T-helper 22 cell (primary cell): ENCODE measurements at places on chromosomes 1 and 21.

DNA sequence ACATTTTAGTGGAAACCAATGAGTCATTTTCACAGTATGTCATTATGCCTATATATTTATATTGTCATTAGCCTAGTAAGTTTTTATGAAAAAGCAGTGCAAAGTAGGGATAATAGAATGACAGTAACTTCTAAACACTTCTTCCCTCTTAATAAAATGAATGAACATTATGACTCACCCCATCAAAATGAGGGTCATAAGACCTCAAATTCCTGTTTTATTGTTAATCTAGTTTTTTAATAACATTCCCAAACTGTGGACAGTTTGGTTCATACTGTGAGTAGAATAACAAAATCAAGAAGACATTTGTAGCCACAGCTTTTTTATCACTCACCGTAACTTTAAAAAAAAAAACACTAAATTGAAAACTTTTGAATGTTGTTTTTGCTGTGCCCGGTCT is 160.5 kb downstream of the LRRC40 start:
- no peak for DNase-seq

- no peak for DNase-seq
Measured at GRCh38 chr1:169184812-169185211, 78.3 kb downstream of the ATP1B1 start.

- no peak for DNase-seq
Measured at GRCh38 chr1:2049225-2049717, 940 bp upstream of the PRKCZ start.

DNA sequence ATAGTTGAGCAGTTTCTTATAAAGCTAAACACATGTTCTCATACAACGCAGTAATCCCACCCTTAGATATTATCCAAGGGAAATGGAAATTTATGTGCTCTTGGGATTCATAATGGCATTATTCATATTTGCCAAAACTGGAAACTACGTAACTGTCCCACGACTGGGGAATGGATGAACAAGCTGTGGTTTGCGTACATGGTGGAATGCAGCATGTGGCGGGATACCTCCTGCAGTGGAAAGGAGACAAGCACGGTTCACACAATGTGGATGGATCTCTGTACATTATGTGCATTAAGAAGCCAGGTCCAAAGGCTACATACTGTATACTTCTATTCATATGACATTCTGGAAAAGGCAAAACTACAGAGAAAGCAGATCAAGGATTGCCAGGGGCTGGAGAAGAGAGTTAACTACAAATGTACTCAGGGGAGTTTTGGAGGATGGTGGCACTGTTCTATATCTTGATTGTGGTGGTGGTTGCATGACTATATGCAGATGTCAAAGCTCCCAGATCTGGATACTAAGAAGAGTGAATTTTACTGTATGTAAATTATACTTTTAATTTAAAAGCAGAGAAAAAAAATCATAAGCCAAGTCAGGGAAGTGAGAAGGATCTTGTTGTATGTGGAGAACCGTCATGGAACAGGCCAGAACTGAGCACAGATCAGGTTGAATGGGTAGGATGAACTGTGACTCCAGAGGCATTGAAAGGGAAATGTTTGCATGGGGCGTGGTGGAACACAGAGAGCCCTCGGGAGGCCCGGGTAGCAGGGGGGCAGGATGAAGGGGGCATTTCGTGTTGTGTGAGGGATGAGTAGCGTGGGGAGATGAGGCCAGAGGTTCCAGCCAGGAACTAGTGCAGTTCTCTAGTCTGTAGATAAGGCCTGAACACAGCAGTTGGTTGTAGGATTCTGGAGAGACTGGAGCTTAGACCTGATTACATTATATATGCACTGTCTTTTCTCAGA is 90.7 kb downstream of the GALNT2 start:
- DNase-seq = no peak

- no peak for DNase-seq
Measured at GRCh38 chr1:145777357-145778145, 46.3 kb downstream of the RNF115 start.

GRCh38 chr21:40797891-40798290 is 49.1 kb downstream of the DSCAM start:
- no peak for DNase-seq

GRCh38 chr1:43994794-43995790 is 3.7 kb downstream of the CCDC24 start:
- DNase-seq = no peak

- DNase-seq = no peak
Measured at GRCh38 chr1:178411756-178412399, 84.9 kb downstream of the CLEC20A start.

GRCh38 chr1:98681812-98682211 is 20.3 kb downstream of the SNX7 start:
- DNase-seq = no peak
